ENCODE measurements at places on chromosomes 4 and X.

- no peak for DNase-seq
Measured at GRCh38 chr4:180828455-180829018, 1414.7 kb upstream of the TENM3 start.

- no peak for DNase-seq
Measured at GRCh38 chr4:169159624-169160171, 111.1 kb downstream of the SH3RF1 start.

- DNase-seq, result no peak
Measured at GRCh38 chrX:103552236-103552635, 32.9 kb upstream of the RAB40A start.

DNA sequence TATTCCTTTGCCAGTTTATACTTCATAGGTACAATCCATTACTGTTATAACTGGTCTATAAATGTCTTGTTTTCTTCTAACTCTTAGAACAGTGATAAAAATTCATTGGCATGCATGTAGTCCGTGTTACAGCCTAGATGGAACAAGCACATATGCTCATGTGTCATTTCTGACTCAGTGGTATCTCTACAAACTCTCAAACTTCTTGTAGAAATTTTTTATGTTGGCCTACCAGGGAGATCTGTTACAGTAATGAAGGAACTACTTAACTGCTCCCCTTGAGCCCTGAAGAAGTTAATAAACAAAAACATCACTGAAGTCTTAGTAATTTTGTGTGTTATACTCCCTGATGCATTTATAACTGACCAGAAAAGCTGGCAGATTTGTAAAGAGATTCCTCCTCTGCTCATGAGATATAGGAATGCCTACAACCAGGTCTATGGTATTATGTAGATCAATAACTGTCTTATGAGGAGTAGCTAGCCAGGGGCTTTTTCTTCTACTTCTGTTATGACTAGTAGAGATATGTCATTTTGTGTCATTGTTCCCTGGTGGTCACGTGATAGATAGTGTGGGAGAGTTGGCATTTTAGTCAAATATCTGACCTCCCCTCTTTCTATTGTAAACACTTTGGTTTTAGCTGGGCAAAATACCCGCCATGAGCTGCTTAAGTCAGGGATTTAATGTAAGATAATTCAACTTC lies 53.7 kb upstream of the FAAH2 start:
- DNase-seq, result no peak

DNA sequence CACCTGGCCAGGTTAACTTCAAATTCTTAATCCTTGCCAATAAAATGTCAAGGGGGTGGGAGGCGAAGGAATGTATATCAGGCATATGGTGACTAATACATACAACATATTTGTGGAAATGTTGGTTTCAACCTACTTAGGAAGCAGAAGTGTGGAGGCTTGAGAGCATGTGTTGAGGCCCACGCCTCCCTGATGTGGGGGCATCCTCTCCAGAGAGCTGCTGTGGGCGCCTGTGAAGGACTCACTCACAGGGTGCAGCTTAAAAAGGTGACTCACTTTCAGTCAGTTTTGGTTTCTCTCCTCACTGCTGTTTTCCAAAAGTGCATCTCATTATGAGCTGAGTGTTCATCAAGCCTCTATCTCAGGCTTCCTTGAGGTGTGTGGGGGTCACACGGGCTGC lies 27.5 kb downstream of the LNX1 start:
- peak; percentile 15 for DNase-seq

DNA sequence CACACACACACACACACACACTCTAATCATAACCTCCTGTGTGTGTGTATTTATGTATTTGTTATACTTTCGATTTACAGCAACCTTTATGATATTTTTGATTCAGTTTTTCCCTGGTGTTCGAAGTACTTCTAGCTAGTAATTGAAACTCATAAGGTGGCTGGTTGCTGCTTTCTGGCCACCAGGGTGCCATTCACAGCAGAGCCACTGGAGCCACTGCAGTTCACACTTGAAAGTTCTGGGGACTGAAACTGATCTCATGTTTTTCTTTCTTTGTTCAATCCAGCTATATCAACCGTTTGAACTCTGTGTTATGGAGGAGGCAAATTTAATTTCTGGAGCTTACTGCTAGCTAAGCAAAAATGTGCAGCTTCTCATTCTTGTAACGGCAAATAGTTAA lies 419.4 kb downstream of the ADGRL3 start:
- no peak for DNase-seq

GRCh38 chr4:179225594-179225993 lies 1783.4 kb upstream of the AGA start:
- DNase-seq, result no peak

Measured in activated naive CD8-positive, alpha-beta T cell treated with anti-CD3 and anti-CD28 coated beads, Interleukin-2, amount 50 U/mL, for 24 hours (primary cell).